ENCODE measurements at places on chromosomes 2 and 18.

GRCh38 chr2:45067859-45068570, 58.8 kb upstream of the SIX2 start:
- no peak for DNase-seq

DNA sequence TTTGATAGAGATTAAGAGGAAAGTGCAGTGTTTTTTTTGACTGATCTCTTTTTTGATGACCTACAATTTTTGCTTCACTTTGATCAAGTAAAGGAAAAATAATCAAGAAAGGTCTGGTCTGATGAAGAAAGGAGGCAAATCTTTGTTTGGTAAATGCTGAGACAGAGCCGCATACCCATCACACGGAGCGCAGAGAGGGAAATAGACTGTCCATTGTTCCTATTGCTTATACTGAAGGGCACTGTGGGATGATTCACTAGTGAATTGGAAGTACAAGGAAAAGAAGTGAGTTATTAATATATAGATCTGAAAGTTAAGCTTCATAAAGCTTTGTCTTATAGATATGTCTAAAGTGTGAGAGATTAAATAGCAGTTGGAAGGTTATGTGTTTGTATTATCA, 455.1 kb downstream of the PLCL1 start:
- DNase-seq, result no peak

DNA sequence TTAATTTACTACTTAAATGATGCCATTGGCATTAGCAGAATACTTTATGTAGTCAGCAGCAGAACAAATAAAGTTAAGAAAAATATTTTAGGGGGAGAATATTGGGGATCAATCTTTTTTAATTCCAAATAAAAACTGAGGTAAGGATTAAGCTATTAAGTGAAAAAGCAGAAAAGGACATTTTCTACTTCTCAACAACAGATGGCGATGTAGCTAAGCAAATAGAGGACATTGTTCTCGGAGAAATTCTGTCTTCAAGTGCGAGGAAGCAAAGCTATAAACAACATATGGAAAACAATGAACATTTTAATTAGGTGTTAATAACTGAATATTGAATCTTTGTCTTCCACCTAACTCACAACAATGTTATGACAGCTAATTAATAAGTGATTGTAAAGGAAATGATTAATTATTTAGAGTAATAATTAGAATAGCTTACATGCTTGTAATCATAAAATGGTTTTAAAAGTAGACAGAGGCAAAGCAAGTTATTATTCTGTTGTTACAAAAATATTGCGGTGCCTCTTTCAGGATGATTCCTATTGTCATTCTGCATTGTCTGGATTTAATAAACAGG, 32.9 kb upstream of the CCDC93 start:
- no peak for DNase-seq

GRCh38 chr2:67560771-67561456, 163.8 kb downstream of the ETAA1 start:
- DNase-seq, result no peak

DNA sequence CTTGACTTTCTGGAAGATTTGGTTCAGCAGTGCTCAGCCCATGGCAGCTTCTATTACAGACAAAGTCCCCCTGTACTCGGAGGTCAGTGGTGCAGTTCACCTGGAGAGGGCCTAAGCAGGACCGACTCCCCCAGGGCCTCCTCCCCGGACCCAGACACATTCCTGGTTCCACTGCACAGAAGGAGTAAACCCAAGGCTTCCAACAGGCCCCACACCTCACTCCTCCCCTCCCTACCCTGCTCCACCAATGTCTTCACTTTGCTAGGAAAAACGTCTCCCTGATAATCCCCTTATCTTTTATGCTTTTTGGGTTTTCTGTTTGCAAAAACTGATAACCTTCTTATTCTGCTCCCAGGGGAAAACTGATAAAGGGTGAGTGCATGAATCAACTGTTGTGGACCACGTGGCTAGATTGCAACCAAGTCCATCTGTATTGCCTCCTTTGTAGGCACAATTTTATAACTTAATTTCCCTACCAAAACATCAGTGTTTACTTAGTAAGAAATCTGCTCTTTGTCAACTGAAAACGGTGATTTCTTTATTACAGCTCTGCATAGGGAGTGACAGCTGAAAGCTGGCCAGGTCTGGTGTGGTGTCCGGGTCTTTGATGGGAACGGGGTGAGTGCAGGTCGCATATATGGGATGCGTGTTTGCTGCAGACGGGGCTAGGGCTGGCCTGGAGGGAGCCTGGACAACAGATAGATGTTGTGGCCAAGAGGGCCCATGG, 202.5 kb downstream of the GLI2 start:
- no peak for DNase-seq

Measured in stimulated activated CD4-positive, alpha-beta T cell treated with anti-CD3 and anti-CD28 coated beads, Interleukin-15, amount 100 ng/mL, for 1 hour (primary cell).